ENCODE measurements at places on chromosomes 6 and 20.

DNA sequence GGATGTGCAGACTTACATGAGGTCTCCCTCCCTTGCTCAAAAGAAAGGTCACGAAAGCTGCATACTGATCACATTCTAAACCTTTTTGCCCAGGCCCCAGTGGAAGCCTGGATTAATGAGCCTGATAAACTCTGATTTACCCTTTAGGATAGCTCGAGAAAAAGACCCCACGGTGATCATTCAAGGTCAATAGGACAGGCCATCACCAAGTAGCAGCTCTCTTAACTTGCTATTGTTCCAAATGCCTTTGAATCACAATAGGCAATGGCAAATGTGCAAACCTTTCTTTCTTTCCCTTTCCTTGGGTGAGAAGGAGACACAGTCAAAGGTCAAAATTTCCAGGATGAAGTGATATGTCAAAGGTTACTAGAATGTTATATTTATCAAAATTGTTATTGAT lies 327.3 kb downstream of the HDGFL1 start:
- no peak for DNase-seq

DNA sequence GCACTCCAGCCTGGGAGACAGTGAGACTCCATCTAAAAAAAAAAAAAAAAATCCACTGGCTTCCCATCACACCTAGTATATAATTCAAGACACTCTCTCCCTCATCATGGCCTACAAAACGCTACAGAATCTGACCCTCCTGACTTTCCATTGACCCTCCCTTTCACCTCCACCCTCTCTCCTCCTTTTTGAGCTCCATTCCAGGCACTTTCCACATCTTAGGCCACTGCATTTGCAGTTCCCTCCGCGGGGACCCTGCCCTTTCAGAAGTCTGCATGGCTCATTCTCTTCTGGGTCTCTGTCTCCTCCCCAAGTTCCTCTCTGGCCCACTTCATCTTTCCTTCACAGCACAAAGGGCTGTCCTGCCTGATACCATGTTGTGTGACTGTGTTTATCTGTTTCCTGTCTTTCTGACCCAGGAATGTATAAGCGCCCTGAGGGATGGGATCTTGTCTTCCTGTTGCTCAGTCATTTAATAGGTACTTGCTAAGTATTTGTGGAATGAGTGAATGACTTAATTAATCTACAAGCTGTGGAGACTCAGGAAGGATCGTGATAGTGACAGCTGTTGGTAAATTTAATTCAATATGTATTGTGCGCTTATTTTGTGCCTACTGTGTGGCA lies 35.2 kb downstream of the NCR2 start:
- no peak for DNase-seq

DNA sequence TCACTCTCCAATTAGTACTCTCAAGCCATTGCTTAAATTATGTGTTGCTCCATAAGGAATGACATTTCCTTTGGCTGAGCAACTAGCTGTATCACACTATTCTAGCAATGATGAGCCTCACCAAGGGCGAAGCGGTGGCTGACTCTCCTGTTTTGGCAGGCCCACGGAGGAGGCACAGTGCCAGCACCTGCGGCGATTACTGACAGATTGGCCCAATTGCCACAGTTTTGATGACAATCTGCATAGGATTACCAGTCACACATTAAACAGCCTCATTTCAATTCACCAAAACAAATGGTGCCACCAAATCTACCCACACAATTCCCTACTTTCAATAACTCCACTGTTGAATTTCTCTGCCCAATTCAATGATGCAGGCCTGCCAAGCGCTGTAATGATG lies 286.9 kb downstream of the PTPRK start:
- DNase-seq, result no peak

GRCh38 chr6:119350202-119350951 lies 816 bp upstream of the MAN1A1 start:
- DNase-seq, result peak; percentile 26

DNA sequence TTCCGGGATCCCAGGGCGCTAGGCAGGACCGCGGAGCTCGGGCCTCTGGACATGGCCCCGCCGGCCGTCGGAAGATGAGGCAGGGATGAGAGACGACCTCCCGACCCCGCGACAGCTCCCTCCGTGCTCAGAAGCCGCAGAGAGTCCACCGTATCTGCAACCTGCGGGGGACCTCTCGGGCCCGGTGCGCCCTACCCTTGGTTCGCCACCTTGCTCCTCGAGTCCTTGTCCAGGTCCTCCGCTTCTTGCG lies 301 bp downstream of the PPP1R3D start:
- DNase-seq, result no peak

- DNase-seq, result peak; percentile 61
Observed at GRCh38 chr20:47453167-47453782, 48.4 kb upstream of the NCOA3 start.

DNA sequence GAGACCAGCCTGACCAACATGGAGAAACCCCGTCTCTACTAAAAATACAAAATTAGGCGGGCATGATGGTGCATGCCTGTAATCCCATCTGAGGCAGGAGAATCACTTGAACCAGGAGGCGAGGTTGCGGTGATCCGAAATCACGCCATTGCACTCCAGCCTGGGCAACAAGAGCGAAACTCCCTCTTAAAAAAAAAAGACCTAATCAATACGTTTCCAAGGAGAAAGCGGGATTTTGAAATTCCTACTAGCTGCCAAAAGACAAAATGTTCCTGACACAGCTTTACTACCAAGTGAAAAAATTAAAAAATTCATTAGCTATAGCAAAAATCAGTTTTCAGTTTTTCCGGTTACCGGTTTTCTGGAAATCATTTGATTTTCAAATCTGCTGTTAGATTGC lies 129.3 kb downstream of the SCAF8 start:
- no peak for DNase-seq

DNA sequence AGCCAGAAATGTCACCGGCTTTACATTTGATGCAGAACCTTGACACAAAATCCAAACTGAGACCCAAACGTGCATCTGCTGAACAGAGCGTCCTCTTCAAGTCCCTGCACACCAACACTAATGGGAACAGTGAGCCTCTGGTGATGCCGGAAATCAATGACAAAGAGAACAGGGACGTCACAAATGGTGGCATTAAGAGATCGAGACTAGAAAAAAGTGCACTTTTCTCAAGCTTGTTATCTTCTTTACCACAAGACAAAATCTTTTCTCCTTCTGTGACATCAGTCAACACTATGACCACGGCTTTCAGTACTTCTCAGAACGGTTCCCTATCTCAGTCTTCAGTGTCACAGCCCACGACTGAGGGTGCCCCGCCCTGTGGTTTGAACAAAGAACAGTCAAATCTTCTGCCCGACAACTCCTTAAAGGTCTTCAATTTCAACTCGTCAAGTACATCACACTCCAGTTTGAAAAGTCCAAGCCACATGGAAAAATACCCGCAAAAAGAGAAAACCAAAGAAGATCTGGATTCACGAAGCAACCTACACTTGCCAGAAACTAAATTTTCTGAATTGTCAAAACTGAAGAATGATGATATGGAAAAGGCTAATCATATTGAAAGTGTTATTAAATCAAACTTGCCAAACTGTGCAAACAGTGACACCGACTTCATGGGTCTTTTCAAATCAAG lies 108.4 kb downstream of the RTN4IP1 start:
- no peak for DNase-seq

DNA sequence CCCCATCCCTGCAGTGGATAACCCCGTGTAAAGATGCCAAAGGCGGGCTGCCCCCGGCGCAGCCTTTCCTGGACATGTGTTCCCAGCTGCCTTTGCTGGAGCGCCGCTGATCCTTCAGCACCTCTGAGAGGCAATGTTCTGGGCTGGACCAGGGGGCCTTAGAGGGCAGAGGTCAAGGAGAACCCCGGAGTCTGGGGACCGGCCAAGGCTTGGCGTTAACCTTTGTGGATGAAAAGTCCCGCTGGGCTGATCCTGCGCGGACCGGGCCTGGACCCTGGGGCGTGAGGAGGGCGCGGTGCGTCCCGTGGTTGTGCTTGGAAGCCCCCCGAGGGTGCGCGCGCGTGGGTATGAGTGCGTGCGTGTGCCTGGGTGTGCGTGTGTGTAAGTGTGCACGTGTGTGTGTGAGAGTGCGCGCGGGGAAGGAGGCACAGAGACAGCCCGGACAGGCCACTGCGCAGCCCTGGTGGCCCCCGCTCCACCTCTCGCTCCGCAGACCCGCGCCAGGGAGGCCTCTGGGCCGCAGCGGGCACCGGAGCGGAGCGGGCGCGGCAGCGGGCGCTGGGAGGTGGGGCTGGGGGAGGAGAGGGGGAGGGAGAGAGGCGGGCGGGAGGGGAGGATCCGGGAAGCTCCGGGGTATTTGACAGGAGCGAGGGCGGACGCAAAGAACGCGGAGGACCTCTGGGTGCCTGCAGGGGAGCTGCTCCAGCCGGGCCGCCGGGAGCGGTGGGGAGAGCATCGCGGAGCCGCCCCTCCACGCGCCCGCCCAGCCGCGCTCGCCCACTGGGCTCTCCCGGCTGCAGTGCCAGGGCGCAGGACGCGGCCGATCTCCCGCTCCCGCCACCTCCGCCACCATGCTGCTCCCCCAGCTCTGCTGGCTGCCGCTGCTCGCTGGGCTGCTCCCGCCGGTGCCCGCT lies at the start of gene SMOC2:
Gene SMOC2, plus strand, starts transcription at position 665 of the 914 bp plus-strand sequence. Its CDS starts 187 bp downstream, at position 852.
- DNase-seq, result no peak

DNA sequence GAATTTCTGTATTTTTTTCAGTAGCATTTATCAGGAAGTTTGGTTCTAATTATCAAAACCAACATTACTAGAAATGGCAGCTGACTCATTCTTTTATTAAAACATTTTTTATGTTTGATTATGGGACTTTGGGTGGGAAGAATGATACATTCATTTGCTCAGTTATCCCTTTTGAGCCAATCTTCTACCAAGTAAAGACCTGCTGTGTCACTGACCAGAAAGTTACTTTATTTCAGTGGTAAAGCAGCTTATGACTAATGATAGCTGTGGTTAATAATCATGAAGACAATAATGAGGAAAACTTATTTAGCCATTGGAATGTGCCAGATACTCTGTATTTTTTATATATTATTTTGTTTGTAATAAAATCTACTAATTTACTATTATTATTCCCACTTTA lies 142.3 kb downstream of the FARS2 start:
- no peak for DNase-seq
